Thoracic aorta (tissue), 2 donors: ENCODE measurements at places on chromosomes 12 and 14.

DNA sequence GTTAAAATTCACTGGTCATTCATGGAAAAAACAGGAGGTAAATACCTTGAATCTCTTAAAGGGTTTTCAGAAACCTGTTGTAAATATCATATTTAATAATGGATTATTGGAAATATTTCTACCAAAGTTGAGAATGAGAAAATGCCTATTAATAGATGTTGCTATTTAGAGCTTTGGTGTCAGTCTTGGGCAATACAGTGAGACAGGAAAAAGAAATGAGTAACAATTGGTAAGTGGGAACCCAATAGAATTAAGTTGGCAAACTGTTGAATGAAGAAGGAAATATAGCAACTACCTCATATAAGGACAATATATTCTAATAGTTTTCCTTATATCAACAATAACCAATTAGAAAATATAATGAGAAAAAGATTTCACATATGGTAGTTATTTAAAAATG lies 78.0 kb downstream of the ATF7IP start:
- H3K4me3 ChIP-seq: no peak overlapping the region
- no peak for DNase-seq
- H3K27me3 ChIP-seq: no peaks in the 10 kb centered on the region
- peaks cover 23% of the 10 kb centered on the region for H3K4me1 ChIP-seq
- H3K27ac ChIP-seq: peak overlapping the region; percentile 68
- peaks cover 4% of the 10 kb centered on the region for H3K36me3 ChIP-seq

GRCh38 chr14:69624136-69624535 lies 12.7 kb downstream of the SUSD6 start:
- no peak overlapping the region for H3K27ac ChIP-seq
- no peaks in the 10 kb centered on the region for H3K27me3 ChIP-seq
- no peak for DNase-seq
- H3K4me1 ChIP-seq: peaks cover 62% of the 10 kb centered on the region
- H3K4me3 ChIP-seq: no peak overlapping the region

DNA sequence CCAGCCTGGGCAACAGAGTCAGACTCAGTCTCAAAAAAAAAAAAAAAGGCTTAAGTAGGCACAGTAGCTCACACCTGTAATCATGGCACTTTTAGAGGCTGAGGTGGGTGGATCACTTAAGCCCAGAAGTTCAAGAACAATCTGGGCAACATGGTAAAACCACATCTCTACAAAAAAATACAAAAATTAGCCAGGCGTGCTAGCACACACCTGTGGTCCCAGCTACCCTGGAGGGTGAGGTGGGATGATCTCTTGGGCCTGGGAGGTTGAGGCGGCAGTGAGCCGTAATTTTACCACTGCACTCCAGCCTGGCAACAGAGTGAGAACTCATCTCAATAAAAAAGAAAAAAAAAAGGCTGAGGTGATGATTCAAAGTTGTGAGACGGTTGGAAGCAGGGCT lies 9.1 kb upstream of the RESF1 start:
- no peak for DNase-seq
- H3K36me3 ChIP-seq: no peaks in the 10 kb centered on the region
- H3K4me1 ChIP-seq: no peaks in the 10 kb centered on the region
- no peak overlapping the region for H3K4me3 ChIP-seq
- no peak overlapping the region for H3K27ac ChIP-seq

GRCh38 chr12:2893007-2893406 lies 2.3 kb downstream of the TULP3 start:
- peaks cover 2% of the 10 kb centered on the region for H3K36me3 ChIP-seq
- peaks cover 23% of the 10 kb centered on the region for H3K4me1 ChIP-seq
- no peak overlapping the region for H3K27ac ChIP-seq
- no peaks in the 10 kb centered on the region for H3K27me3 ChIP-seq
- peak overlapping the region; percentile 94 for H3K4me3 ChIP-seq

DNA sequence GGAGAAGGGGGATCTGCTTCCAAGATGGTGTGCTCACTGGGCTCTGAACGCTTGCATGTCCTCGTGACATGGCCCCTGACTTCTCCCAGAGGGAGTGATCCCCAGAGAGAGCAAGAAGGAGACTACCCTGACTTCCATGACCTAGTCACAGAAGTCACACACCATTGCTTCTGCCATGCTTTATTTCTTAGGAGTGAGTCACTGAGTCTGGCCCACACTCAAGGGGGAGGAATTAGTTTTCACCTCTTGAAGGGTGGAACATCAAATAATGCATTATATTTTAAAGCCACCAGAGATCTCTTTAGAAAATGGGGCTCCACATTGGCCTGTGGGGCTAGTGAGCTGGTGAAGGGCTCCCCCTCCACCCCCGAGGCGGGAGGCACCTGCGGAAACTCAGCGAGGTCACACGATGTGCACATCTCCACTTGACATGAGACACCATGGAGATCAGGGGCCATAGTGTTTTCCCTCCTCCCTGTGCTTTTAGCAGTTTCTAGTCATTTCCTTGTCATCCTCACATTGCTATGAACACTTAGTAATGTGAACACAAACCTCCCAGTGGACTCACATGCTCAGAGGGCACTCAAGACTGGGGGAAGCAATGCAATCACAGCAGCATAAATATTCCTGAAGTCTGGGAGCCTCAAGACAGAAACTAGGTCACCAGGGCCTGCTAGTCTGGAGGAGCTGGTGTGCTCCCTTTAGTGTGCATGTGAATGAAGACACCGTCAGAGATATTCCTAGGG lies 87.4 kb upstream of the FZD10 start:
- DNase-seq: no peak
- no peak overlapping the region for H3K4me3 ChIP-seq
- no peaks in the 10 kb centered on the region for H3K36me3 ChIP-seq

- H3K27me3 ChIP-seq: no peaks in the 10 kb centered on the region
- H3K27ac ChIP-seq: no peak overlapping the region
- H3K36me3 ChIP-seq: no peaks in the 10 kb centered on the region
- H3K4me1 ChIP-seq: no peaks in the 10 kb centered on the region
- DNase-seq: no peak
These were observed 110.1 kb downstream of the SYNE2 start for GRCh38 chr14:63962906-63963305.

DNA sequence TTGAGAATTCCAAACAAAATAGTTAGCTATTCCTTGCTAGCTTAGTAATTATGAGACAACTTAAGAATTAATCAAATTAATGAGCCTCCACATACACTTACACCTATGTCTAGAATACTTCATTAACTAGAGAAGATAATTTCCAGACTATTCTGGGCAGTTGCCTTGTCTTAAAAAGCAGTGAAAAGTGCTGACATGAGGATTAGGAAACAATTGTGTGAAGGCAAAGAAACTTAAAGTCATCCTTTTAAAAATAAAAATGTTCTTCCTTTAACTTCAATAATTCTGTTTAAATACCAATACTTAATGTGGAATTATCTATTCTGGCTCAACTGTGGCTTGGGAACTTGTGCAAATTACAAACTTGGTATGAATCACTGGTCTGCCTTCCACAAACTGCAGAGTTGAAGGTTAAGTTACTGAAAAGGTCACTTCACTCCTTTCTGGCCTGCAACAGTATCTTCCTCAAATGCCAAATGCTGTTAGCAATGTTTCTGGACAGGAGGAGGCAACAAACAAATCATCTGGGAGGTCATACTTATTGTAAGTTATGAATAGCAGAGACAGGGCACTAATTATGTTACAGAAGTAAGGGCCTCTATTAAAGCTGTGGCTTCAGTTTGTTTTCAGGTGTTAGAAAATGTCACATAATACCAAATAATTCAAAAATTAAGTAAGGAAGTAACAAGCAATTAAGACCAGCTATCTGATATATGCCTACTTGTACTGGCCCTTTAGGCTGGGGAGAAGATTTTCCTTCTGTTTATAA lies 19.2 kb downstream of the PPTC7 start:
- no peak overlapping the region for H3K27ac ChIP-seq
- DNase-seq: no peak
- peaks cover 27% of the 10 kb centered on the region for H3K4me1 ChIP-seq
- H3K36me3 ChIP-seq: no peaks in the 10 kb centered on the region

DNA sequence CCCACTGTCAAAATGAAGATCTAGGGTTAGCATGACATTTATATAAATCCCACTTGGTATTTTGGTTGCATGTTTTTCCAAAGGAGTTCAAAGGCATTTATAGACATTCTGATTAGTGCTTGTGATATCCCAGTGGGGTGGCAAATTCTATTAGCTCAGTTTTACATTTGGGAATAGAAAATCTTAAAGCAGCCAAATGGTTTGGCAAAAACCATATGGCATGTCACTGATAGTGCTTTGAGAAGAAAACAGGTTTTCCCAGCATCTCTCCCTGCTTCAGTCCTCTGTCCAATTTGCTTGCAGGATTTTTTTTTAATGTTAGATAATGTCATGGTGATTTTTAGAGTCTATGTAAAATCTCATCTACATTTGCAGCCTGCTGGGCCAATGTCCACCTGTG lies 225.1 kb upstream of the DIO3 start:
- no peak overlapping the region for H3K27ac ChIP-seq
- no peaks in the 10 kb centered on the region for H3K4me1 ChIP-seq
- no peaks in the 10 kb centered on the region for H3K27me3 ChIP-seq
- no peaks in the 10 kb centered on the region for H3K36me3 ChIP-seq
- DNase-seq: no peak
- H3K4me3 ChIP-seq: no peak overlapping the region

GRCh38 chr12:6372403-6373003 lies 2.9 kb downstream of the SCNN1A start:
- H3K4me3 ChIP-seq: no peak overlapping the region
- H3K36me3 ChIP-seq: no peaks in the 10 kb centered on the region
- DNase-seq: no peak

DNA sequence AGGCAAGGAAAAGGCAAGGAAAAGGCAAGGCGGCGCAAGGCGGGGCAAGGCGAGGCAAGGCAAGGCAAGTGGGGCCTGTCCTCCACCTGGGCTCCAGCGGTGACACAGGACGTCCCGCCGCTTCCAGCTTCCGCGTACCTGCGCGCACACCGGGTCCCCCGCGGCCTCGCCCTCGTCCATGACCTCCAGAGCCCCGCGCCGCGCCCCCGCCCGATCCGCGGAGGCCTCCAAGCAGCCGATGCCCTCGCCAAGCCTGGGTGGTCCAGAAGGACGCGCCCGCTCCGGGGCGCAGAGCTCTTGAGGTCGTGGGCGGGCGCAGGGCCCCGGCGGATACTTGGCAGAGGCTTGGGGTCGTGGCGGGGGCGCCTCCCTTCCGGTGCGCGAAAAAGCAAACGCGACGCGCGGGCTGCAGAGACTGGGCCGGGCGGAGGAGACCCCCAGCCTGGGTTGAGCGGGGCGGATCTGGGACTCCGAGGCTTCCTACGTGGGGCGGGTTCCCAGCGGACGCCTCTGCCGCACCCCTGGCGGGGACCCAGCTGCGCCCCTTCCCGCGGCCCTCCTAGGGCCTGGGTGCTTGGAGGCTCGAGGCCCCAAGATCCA lies 60.8 kb upstream of the EIF5 start:
- H3K4me1 ChIP-seq: peaks cover 14% of the 10 kb centered on the region
- H3K36me3 ChIP-seq: no peaks in the 10 kb centered on the region
- no peak overlapping the region for H3K27ac ChIP-seq
- H3K4me3 ChIP-seq: peak overlapping the region; percentile 55
- peaks cover 7% of the 10 kb centered on the region for H3K27me3 ChIP-seq
- no peak for DNase-seq

DNA sequence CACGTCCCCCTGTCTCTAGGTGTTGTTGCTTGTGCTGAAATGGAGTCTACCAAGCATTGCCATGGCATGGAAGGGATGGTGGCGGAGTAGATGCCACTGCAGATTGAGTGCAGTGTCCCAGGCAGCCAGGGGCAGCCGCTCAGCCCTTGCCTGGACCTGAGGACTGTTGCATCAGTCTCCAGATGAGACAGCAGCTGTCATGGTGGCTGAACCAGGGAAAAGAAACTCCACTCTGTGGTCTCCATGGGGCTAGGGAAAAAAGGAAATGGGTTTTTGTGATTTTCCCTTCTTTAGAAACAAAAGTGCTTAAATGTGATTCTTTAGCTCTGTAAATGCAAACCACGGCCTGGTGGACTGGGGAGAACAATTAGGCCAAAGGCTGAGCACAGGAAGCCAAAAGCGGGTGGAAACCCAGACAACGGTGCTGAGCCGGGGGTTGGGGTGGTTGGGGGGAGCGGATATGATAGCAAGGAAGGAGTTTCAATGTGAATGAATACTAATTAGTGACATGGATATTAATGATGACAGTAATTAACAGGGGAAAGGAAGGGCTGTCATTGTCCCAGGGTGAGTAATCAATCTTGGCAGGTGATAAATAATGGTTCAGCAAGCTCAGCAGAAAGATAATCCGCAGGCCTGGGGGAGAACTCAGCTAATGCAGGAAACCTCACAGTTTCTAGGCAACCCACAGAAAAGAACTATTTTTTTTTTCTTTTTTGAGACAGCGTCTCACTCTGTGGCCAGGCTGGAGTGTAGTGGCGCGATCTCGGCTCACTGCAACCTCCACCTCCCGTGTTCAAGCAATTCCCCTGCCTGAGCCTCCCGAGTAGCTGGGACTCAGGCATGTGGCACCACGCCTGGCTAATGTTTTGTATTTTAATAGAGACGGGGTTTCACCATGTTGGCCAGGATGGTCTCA lies 442.6 kb downstream of the DPF3 start:
- no peak overlapping the region for H3K27ac ChIP-seq
- H3K4me3 ChIP-seq: no peak overlapping the region
- no peaks in the 10 kb centered on the region for H3K36me3 ChIP-seq
- no peaks in the 10 kb centered on the region for H3K4me1 ChIP-seq

DNA sequence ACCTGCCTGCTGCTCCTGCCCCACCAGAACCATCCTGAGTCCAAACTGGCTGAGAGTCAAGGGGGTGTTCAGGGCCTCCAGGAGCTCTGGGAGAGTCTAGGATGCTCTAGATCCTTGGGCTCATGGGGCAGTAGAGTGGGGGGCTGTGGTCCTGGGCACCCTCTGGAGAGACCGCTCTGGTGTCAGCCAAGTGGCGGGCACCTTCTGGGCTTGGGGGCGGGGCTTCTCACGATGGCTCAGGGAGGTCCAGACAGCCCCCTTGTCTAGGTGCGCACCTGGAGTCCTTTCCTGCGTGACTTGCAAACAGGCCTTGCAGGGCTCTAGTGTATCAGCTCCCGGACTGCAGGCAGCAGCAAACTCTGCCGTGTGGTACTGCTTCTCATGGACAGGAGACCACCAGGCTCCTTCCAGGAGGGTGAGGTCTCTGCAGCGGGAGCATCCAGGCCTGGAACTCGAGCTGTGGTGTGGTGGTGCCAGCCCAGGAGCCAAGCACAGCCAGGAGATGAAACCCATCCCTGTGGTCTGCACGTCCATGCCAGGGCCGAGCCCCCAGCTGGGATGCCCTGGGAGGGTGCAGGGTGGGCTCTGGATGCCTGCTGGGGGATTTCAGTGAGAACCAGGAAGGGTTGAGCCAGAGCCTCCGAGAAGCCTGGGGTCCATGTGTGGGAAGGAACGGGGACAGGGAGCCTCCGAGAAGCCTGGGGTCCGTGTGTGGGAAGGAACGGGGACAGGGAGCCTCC lies 15.0 kb downstream of the PACS2 start:
- DNase-seq: no peak
- H3K27ac ChIP-seq: peak overlapping the region; percentile 14
- H3K4me1 ChIP-seq: peaks cover 1% of the 10 kb centered on the region
- H3K27me3 ChIP-seq: no peaks in the 10 kb centered on the region
- H3K4me3 ChIP-seq: no peak overlapping the region
- no peaks in the 10 kb centered on the region for H3K36me3 ChIP-seq
